Ascending aorta (tissue), 2 donors: ENCODE measurements at places on chromosomes 1 and 21. TPM values are rescaled to one million over a fixed set of nuclear protein-coding genes. Genes with fewer than 3 reads are reported as not detected.

Gene C1QA
- 202 TPM for total RNA-seq

Gene RNU1-3
- under 0.01 TPM for total RNA-seq

Gene CHODL
- total RNA-seq, result not detected

Gene GLIS1
- total RNA-seq, result not detected

Gene CELA2B
- not detected for total RNA-seq

Gene TGFB2
- total RNA-seq, result 9.9 TPM

Gene GIPC2
- 0.64 TPM for total RNA-seq

Gene SPRR2G
- total RNA-seq, result not detected

Gene CD1D
- total RNA-seq, result not detected

Gene CR1
- 8.4 TPM for total RNA-seq

Gene PRDM2
- 27.2 TPM for total RNA-seq
